ENCODE measurements at places on chromosomes 13 and 19.
A peak's percentile ranks its signal among the peaks of the same experiment; 100 is the strongest.

DNA sequence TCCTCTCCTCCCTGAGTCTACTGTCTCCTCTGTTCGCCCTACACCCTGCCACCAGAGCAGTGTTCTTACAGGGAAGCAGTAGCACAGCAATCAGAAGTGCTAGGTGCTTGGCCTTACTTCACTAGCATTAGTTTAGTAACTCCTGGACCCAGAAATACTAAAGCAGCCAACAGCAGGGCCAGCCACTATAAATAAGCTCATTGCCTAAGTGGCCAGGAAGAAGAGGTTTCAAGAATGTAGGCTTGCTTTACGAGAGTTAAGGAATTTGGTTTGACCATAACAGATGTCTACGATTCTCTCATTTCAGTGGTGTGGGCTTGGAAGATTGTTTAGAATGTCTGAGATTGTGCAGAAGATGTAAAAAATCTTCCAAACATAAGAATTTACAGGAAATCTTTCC is 103.3 kb downstream of the ZAR1L start:
- DNase-seq: no peak

- DNase-seq: no peak
These were observed 15.9 kb upstream of the ATF5 start for GRCh38 chr19:49912965-49913685.

DNA sequence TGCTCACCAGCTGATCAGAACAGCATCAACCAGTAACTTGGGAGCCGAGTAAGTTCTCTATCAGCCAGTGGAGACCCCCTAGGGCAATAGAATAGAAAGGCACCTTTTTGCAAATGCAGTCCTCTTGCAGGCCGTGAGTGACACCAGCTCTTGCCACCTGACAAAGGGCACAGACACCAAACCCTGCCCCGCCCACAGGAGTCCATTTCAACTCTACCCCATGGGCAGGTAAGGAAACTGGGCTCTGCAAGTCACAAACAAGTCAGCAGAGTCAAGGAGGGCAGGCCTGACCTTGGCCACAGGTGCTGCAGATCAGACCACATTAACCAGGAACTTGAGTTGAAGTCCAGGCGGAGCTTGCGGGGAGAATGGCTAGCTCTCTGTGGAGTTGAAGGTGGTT is 77.4 kb upstream of the SPATA13 start:
- DNase-seq: no peak

DNA sequence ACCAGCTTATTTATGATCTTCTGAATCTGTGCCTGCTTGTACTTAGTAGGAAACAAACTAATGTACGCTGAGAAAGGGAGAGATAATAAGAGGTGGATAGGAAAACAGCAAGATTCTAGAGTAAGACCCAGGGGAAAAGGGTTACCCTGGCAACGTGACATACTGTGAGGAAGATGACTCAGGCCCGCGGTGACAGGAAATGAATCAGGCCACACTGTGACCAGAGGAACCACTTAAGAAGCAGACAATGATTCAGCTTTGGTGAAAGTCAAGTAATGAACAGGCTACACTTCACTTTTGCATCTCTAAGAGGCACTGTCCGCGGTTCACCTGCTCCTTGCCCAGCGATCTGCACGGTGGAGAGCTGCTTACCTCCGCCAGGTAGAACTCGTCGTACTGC is 158.2 kb downstream of the NALCN start:
- DNase-seq: no peak

DNA sequence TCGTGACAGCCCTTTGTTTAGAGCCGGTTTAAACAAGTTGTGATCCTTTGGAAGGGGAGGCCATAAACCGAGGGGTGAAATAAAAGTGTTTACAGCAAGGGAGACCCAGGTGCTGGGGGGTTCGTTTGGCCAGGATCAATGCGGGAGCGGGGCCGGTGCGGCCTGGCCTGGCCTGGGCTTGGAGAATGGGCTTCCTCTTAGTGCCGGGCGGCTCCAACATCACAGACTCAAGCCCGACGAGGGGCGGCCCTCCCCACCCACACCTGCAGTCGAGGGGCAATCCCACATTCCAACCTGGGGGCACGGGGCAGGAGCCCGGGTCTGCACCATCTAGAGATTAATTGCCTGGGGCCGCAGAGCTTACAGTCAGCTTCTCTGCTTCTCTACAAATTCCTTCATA is 42.8 kb upstream of the GTF3A start:
- DNase-seq: no peak

- DNase-seq: peak; percentile 11
These were observed 2.8 kb downstream of the MAMSTR start for GRCh38 chr19:48716562-48717291.

DNA sequence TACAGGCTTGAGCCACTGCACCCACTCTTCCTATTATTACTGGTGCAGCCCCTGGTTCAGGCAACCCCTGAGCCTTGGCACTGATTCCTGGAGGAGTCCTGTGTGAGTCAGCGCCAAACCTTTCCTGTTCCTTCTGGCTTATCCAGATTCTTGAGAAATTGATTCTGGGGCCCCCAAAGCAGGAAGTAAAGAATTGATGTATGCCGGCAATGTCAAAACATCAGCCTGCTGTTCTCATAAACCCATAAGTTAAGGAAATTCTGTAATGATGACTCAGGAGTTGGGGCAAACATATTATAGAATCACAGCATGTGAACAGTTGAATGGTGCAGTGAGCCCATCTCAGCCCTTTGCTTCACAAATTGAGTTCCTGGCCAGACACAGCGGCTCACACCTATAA is 1.4 kb upstream of the OR7G3 start:
- no peak for DNase-seq

GRCh38 chr19:33895366-33895765 is 98.7 kb downstream of the KCTD15 start:
- DNase-seq: no peak

DNA sequence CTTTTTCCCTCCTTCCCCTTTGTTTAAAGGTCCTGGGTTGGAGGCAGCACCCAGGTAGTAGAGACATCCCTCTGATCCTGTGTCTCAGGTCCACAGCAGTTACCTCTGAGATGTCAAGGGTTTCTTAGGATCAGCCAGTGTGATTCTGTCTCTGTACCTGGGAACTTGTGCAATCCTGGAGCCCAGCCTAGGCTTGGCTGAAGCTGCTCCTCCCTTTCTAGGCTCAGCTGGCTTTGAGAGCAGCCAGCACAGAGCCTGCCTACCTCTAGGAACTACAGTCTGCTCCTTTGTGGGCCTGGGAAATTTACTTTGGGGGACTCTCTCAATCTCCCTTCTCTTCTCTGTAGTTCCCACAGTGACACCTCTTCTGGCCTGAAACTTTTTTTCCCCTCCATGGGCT is 171.6 kb downstream of the MTUS2 start:
- no peak for DNase-seq

DNA sequence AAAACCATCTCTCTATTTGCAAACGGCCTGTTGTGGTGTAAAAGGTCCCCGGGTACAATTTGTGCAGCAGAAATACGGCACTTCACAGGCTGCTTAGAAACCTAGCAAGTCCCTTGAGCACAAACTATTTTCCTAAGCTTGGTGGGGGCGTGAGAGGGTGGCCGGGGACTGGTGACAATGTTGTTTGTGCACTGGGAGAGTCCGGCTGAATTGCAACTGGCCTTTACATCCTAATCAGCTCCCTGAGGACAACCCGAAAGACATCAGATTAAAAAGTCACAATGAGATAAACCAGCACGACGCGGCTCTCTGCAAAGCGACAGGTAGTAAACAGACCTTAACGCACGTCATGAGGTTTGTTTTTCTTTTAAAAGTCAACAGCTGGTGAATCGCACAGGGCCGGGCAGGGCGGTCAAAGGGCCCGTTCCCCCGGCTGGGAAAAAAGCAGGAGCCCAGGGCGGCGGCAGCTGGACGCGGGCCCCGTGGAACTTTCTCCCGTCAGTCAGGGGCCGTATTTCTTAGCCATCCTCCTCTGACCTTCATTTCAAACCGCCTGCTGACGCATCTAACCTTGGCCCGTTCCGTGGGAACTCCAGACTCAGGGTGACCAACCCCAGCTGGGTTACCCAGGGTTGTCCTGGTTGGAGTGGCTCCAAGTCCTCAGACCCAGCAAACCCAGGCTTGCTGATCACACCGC is 112.3 kb downstream of the GADD45B start:
- no peak for DNase-seq

DNA sequence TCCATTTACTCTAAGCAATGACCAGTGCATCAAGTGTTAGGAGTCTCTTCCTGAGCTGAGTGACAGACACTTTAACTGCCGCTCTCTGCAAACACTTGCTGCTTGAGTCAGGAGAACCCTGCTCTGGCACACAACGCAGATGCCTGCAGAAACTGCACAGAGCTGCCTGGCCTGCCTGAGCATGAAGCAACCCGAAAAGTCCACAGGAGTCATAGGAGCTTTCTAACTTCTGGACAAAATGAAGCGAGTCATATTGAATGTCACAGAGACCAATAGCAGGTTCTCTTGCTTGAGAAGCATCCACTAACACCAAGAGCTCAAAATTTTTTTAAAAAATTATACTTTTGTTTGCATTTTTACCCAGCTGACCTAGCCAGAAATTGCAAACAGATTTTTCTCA is 232.4 kb downstream of the LHFPL6 start:
- DNase-seq: no peak

DNA sequence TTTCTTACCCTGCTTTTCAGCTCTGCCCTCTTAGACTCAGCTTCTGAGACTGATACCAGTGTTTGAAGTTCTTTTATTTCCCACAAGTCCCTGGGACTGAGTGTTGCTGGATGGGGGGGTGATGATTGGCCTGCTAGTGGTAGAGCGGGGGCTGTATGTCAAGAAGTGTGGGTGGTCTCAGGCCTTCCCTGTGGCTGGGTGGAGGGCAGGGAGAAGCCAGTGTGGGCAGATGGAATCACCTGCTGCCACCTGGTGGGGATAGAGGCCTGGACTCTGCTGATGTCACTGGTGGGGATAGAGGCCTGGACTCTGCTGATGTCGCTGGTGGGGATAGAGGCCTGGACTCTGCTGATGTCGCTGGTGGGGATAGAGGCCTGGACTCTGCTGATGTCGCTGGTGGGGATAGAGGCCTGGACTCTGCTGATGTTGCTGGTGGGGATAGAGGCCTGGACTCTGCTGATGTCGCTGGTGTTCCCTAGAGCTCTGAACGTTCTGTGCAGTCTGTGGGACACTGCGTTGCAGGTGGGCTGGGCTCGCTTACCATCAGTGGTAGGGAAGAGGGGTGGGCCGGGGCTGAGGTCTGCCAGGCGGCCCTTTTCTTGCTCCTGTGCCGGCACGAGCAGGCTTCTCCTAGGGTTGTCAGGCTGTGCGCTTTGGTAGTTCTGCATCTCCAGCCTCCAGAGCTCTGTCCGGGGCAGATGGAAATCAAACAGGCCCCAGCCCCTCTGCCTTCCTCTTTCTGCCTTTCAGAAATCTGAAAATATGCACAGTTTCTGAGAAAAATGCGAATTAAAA is 101.3 kb downstream of the ARHGEF7 start:
- DNase-seq: peak; percentile 73

DNA sequence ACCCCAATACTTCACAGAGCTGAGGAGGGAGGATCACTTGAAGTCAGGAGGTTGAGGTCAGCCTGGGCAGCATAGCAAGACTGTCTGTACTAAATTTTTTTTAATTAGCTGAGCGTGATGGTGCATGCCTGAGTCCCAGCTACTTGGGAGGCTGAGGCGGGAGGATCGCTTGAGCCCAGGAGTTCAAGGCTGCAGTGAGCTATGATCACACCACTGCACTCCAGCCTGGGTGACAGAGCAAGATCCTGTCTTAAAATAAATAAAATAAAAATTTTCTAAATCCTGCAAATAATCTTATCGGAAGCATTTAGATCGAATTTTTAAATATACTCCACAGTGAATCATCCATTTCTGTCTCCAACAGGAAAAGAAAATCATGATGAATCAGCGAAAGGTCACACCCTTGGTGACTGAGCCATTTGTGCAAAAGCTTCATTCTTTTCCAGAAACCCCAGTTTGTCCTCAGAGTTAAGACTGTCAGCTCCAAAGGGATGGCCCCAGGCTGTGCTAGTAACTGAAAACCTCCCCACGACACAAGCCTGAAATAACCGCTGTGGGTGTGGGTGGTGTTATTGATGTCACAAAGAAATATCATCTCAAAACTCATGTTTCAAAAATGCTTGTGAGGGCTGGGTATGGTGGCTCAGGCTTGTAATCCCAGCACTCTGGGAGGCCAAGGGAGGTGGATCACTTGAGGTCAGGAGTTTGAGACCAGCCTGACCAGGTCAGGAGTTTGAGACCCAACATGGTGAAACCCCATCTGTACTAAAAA is 167.6 kb downstream of the PTPRS start:
- no peak for DNase-seq

DNA sequence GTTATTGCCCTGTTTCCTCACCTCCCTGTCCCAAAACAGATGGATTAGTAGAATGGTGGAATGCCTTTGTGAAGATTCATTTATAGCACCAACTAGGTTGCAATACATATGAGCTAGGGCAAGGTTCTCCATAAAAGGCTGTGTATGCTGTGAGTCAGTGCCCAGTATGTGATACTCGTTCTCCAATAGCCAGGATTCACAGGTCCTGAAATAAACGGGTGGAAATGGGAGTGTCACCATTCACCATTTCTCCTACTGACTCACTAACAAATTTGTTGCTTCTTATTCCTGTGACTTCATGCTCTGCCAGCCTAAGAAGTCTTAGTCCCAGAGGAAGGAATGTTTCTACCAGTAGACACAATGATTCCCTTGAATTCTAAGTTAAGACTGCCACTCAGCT is 1745.4 kb downstream of the SLITRK1 start:
- no peak for DNase-seq

GRCh38 chr13:30477346-30478195 is 11.8 kb upstream of the HMGB1 start:
- no peak for DNase-seq

GRCh38 chr13:48429886-48430285 is 17.0 kb upstream of the LPAR6 start:
- DNase-seq: no peak

DNA sequence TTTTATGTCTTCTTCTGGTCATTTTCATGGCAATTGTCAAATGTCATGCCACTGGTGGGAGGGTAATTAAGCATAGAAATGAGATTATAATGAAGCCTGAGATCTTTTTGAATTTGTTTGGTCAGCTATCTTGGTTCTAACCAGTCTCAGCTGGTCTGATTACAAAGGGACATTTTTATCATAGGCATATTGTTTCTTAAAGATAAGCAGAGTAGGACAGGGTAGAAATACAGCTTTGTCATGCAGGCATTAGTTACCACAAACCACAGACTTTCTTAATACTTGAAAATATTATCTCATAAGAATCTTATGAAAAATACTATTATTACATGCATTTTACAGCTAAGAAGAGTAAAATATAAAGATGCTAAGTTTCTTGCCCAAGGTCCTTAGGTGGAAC is 1761.5 kb downstream of the PCDH9 start:
- DNase-seq: no peak

DNA sequence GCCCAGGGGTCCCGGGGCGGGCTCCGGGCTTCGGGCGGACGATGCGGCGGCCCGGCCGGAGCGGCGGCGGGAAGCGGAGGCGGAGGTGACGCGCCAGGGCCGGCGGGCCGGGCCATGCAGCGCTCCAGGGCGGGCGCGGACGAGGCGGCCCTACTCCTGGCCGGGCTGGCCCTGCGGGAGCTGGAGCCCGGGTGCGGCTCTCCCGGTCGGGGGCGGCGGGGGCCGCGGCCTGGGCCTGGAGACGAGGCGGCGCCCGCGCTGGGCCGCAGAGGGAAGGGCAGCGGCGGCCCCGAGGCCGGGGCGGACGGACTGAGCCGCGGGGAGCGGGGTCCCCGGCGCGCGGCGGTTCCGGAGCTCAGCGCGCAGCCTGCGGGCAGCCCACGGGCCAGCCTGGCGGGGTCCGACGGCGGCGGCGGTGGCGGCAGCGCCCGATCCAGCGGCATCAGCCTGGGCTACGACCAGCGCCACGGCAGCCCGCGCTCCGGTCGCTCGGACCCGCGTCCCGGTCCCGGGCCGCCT is 362 bp downstream of the WTIP start:
- DNase-seq: no peak

Measured in NCI-H774 (cell line).